ENCODE measurements at places on chromosomes 16 and 17.
A peak's percentile ranks its signal among the peaks of the same experiment; 100 is the strongest.

GRCh38 chr17:72786209-72786608 lies 306.3 kb downstream of the SLC39A11 start:
- DNase-seq = no peak

DNA sequence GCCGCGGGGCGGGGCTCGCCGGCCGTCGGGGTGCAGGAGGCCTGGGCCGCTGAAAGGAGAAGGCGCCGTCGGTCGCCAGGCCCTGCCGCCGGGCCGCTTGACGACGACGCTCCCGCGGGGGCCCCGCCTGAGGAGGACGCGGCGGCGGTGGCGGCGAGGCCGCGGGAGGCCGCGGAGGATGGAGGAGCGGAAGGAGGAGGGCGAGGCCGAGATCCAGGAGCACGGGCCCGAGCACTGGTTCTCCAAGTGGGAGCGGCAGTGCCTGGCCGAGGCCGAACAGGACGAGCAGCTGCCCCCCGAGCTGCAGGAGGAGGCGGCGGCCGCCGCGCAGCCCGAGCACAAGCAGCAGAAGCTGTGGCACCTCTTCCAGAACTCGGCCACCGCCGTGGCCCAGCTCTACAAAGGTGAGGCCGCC lies 430 bp downstream of the HAPSTR1 start:
- DNase-seq = no peak

GRCh38 chr17:70420861-70421445 lies 251.6 kb downstream of the KCNJ2 start:
- no peak for DNase-seq

- DNase-seq = no peak
Observed at GRCh38 chr16:47211218-47211617, 67.5 kb upstream of the NETO2 start.

DNA sequence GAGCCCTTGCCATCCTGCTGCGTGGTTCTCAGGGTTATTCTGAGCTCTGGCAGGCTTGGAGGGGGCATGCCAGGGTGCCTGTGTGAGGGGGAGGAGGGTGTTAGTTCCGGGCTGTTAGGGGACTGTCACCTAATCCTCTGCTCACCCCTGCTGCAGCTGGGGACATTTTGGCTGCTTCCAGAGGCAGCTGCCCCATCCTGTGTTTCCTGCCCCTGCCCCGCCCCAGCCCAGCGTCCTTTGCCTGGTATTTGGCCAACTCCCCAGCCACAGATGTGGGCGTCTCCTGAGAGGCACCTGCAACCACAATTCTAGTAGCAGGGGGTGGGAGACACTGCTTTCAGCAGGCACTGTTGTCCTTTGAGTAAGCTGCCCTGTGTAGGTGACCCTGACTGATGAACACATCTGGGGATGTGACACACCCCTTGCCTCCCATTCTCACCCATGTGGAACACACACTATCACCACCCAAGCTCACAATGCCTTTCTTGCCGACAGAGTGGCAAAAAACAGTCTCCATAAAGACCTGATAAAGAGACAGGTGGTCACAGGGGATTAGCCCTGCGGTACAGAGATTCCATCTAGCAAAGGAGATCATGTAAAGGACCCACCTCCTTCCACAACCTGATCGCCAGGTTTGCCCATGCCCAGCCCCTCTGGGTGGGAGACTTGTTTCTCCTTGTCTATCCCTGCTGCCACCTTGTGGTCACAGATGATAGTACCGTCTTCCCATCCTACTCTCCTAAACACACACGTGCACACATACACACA lies at the start of gene CHRNE:
TSS of gene CHRNE (minus strand) at position 48 of the 768 bp plus-strand sequence. CDS start at position 13, 35 bp downstream.
- peak; percentile 82 for DNase-seq

- DNase-seq = no peak
Observed at GRCh38 chr17:43741636-43742035, 17.0 kb downstream of the SOST start.

- DNase-seq = peak; percentile 67
Observed at GRCh38 chr17:42378959-42379594, 9.2 kb downstream of the STAT3 start.

DNA sequence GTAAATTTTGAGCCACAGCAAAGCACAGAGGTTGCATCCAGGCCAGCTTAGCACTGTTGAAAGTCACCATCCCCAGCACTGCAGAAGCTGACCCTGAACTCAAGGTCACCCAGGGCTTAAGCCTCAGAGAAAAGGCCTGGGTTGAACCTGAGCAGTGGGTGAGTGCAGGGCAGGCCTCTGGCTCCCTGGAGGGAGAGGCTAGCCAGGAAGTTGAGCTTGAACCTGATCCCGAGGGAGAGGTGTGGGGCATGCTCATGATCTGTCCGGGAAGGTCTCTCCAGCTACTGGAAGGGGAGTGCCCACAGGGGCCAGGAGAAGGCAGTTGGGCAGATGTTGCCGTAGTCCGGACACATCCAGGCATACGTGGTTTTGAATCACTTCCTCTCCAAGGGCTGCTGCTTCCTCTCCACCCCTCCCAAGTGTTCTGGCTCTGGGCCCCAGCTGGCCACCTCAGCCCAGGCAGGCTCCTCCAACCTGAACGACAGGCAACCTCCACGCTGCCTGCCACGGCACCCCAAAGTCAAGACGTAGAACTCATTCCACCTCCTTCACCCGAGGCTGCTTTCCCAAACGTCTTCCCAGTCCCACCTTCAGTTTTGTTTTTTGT lies 18.4 kb downstream of the CARHSP1 start:
- DNase-seq = no peak

DNA sequence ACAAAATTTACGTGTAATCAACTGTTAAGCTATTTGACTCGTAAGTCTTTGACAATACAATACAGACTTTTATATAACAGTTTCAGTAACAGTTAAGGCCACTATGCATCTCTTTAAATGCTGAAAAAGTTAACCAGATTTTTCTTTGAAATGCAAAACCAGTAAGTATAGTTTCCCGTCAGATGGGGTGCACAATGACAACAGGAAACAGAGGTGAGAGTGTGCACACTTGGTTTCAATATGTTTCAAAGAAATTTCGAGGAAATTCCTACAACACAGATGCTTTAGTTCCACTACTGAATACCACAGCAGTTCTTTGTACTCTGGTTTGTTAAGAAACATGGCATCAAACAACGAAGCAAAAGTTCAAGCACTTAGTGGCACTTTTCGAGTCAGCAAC lies 48.4 kb downstream of the RNF157 start:
- no peak for DNase-seq

GRCh38 chr16:54176376-54176901 lies 110.1 kb downstream of the IRX3 start:
- no peak for DNase-seq

DNA sequence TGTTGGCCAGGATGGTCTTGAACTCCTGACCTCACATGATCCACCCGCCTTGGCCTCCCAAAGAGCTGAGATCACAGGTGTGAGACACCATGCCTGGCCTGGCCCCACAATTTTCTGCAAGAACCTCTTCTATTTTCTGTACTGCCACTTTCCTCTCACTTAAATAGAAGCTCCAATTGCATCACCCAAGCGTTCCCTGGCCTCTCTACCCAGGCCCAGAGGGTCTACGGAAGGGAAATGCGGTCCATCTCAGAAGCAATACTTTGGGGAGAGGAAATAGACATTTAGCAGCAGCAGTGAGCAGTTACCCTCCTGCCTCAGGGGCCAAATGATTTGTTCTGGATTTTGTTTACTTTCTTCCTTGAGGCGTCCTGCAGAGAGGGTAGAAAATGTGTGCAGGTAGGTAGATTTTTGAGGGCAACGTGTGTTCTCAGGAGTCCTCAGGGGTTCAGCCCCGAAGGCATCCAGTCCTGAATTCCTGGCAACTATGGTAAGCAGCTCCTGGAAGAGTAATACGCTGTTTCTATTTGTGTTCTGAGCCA lies 11.0 kb downstream of the SLC6A4 start:
- no peak for DNase-seq

GRCh38 chr17:57679906-57680695 lies 65.0 kb downstream of the CCDC182 start:
- peak; percentile 23 for DNase-seq

GRCh38 chr17:12548558-12548957 lies 117.1 kb upstream of the MYOCD start:
- no peak for DNase-seq

DNA sequence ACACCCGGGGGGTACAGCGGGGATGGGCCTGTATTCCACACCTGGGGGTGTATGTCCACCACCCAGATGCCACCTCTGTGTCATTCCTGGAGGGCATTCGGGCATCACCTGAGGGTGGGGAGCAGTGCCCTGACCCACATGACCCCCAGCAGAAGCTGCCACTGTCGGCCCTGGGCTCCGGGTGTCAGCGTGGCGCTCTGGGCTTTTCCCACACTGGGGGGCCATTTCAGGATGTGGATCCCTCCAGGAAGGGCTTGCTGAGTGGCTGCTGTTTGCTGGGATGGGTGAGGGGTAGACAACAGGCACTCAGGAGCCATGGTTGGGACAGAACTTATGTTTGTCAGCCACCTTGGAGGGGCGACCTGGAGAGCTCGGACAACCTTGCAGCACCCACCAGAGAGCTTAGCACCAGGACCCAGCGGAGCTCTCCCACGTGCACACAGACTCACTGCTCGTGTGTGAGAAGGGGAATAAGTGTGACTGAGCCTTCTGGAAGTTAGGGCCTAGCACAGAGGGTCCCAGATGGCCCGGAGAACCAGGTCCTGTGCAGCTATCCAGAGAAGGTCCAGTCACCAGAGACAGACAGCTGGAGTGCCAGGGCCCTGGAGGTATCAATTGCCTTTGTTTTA lies 102.7 kb downstream of the METRNL start:
- no peak for DNase-seq

GRCh38 chr16:79053577-79053976 lies 547.0 kb downstream of the MAF start:
- no peak for DNase-seq

- DNase-seq = no peak
Observed at GRCh38 chr17:16649585-16649984, 4.1 kb downstream of the ZNF624 start.

DNA sequence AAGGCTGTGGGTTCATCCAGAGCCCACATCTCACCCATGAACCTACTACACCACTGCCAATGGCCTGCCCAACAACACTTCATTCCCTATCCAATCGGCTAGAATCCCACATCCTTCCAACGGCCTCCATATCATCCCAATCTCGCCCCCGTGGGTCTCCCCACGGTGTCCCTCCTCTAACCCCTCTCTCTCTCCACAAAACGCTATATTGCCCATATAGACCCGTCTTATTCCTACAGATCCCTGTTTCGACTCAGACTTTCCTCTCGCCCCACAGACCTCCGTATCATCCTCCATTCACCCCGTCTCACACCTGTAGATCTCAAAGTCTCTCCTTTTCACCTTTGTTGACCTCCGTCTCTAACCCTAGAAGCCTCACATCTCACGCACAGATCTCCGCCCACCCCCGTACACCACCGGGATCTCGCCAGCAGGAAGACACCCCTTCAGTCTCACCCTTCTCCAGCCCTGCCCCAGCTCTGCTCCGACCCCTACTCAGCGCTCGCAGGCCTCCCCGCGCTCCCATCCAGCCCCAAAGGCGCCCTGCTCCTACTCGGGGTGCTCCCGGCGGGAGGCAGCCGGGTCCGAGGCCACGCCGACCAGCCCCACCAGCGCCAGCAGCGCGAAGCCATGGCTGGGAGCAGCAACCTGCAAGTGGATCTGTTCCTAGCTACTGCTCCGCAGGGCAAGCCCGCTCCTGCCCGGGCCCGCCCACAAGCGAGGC lies at the start of gene FDXR:
TSS of gene FDXR (minus strand) at position 682 of the 724 bp plus-strand sequence. CDS start at position 632, 50 bp downstream.
- no peak for DNase-seq

GRCh38 chr17:72525225-72526015 lies 404.6 kb downstream of the SOX9 start:
- no peak for DNase-seq

GRCh38 chr17:75720656-75721462 lies at the start of gene ITGB4:
Gene ITGB4 (plus strand): TSS chr17:75721459. CDS start chr17:75724704, 3,245 bp downstream.
- DNase-seq = peak; percentile 79

GRCh38 chr17:71527311-71527710 lies 593.5 kb upstream of the SOX9 start:
- DNase-seq = no peak

DNA sequence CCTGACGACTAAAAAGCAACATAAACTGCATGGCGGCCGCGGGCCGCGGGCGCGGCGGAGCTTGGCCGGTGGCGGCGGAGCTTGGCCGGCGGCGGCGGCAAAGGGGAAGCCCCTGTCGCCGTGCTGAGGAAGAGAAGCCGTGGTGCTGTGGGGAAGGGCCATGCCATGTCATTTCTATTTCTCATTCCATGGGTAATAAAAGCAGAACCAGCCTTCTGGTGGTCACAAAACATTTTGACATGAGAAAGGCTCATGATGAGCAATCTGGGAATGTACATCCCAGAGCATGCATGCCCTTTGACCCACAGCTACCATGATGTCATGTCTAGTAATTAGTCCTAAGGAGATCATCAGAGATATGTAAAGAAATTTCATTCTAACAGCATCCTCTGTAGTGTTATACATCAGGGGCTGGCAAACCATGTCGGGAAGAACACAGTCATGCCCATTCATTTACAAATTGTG lies 23.9 kb upstream of the HEATR6 start:
- DNase-seq = peak; percentile 38

DNA sequence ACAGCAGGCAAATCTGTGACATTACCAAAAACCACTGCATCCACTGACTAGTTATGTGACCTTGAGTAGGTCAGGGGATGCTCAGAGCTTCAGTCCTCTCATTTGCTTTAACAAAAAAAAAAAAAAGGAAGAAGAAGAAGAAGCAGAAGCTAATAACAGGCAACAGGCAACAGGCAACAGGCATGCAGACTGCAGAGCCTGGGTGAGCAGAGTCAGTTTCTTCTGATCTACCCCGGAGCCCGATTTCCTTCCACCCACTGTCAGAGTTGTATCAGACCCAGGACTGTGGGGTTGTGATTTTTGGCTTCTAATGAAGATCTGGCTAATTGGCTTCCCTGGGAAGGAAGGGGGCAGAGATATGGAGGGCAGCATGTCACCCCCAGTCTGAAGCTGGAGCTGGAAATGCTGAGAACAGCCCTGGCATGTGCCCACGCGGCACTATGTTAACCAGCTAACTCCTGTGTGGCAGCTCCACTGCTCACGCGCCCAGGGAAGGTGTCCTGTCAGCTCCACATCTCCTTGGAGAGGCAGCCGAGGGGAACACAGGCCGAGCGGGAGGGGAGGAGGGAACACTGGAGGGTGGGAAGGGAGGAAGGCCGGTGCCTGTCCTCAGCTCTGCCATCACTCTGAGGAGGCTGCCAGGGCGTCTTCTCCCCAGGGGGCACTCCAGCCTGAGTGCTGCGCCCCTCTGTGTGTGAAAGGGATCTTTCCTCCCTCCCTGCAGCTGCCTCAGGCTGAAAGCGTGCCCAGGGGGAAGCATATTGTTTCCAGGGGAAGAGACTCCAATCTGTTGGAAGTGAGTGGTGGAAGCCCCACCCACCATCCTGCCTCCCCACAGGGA lies 17.6 kb downstream of the SRCIN1 start:
- DNase-seq = no peak

DNA sequence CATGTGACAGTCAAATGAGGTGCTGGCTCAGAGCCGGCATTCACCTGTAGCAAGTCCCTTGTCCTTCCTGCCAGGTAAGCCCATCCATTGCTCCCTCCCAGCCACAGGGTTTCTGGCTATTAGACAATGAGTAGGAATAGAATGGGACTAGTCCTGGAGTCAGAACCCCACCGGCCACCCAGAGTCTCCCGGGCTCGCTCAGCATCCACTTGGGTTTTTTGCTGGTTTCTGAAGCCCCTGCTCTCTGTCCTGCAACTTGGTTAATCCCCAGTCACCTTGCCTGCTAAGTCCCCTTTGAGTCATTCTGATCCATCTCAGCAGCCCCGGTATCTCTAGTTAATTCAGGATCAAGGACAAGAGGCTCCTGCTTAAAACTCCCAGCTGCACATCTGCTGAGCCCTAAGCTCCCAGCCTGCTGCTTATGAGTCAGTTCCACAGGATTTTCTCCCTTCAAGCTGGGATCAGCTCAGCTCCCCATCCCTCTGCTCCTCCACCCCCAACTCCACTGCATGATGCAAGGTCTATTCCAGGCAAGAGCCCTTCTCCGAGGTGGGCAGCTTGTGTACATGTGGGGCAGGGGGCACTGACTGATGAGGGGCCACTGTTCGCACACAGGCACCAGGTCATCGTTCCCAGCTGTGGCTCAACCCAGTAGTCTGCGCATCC lies 19.9 kb upstream of the MRPS23 start:
- DNase-seq = no peak

All from NCI-H526 (cell line).